Lower leg skin (tissue), 4 donors: ENCODE measurements at places on chromosomes 1 and 21.
A peak's percentile ranks its signal among the peaks of the same experiment; 100 is the strongest.

GRCh38 chr1:8318436-8318835, 522 bp downstream of the SLC45A1 start:
- no peak for DNase-seq

GRCh38 chr1:65172936-65173690, 25.1 kb downstream of the AK4 start:
- no peak for DNase-seq

GRCh38 chr1:18947570-18947969, 8.9 kb downstream of the IFFO2 start:
- no peak for DNase-seq

- no peak for DNase-seq
These were observed 502.9 kb upstream of the ZRANB2 start for GRCh38 chr1:71583756-71584155.

GRCh38 chr1:3761296-3762010, 9.2 kb downstream of the CCDC27 start:
- no peak for DNase-seq

GRCh38 chr1:2859219-2859880, 57.9 kb upstream of the TTC34 start:
- DNase-seq: no peak

DNA sequence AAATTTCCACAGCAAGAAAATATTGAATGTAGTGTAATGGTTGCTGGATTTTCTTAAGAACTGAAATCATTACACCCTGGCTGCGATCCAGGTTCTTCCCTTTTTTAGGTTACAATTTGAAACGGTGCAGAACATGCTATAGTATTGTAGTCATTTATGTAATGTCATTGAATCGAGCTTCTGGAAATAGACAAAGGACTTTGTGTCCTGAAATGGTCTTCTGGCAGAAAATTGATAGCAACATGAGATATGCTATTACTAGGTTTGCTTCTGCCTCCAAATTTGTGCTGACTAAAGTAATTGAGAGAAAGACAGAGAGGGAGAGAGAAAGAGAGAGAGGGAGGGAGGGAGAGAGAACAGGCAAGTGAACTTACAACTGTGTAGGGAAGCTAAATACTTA, 146.2 kb upstream of the NFIA start:
- no peak for DNase-seq

DNA sequence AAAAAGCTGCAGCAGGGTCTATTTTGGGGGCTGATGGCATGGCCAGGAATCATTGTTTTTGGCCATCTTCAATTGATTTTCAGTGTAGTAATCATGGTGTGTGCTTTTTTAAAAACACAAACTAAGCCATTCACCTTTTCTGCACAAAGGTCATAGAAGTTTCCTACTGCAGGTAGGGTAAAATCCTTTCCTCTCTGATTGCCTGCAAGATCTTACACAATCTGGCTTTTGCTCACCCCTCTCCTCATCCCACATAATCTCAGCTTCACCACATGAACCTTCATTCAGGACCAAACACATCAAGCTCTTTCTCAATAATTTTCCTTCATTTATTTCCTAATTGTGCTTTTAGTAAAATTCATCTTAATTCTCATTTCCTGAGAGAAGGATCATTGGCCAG, 38.3 kb upstream of the GBP5 start:
- no peak for DNase-seq

DNA sequence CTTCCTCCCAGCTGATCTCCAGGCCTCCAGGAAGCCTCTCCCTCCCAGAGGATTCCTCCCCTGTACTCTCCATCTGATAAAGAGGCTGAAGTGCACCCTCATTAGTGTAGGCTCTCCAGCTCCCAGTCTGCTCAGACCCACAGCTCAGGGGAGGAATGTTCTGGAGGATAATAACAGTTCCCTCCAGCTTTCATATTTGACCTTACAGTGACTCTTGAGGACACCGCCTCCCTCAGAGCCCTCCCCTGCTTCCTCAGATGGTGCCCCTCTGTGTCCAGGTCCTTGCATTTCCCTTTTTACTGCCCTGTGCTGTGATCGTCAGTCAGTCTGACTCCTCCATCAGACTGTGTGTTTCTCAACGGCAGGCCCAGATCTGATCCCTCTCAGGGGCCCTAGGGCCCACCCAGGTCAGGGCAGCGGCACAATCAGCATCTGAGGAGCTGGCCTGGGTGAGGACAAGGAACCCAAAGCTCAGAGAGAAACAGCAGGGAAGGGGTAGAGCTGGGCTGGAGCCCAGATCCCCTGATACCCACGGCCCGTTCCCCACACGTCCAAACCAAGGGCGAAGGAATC, 1.1 kb upstream of the SHISAL2A start:
- DNase-seq: peak; percentile 63

DNA sequence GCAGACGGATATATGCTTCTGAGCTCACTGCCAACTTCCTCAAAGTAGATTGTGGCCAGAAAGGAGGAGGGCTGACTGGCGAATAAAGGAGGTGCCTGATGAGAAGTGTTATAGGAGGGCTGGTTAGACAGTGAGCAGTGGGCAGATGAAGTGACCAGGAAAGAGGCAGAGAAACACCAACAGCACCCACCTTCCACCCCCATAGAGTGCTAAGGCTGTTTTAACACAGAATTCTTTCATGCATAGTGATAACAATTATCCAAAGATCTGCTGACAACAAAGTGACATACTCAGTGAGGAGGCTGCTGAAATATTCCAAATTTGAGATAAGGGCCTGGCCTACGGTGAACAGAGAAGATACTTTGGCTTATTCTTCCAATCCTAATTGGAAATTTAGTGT, 21.2 kb upstream of the MTR start:
- no peak for DNase-seq

DNA sequence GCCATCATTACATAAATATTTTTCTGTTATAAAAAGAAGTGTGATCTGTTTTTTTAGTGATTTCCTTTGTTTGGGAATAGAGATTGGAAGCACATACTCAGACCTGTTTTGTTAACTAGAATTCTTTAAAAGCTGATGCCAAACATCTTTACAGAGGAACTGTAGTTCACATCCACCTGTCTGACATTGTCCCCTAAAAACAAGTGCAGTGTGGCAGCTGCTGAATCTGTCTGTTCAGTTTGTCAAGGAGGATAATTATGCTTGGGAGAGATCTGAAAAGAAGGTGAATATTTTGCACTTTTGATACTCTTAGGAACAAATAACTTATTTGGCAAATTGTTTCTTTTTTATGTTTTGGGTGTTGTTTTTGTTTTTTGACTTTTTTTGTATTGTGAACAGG, 13.6 kb downstream of the AGMAT start:
- DNase-seq: no peak
